Left ventricle myocardium superior (tissue), 1 donor: ENCODE measurements at places on chromosomes 4 and X.

GRCh38 chrX:20409991-20410390 lies 143.3 kb upstream of the RPS6KA3 start:
- DNase-seq = no peak

DNA sequence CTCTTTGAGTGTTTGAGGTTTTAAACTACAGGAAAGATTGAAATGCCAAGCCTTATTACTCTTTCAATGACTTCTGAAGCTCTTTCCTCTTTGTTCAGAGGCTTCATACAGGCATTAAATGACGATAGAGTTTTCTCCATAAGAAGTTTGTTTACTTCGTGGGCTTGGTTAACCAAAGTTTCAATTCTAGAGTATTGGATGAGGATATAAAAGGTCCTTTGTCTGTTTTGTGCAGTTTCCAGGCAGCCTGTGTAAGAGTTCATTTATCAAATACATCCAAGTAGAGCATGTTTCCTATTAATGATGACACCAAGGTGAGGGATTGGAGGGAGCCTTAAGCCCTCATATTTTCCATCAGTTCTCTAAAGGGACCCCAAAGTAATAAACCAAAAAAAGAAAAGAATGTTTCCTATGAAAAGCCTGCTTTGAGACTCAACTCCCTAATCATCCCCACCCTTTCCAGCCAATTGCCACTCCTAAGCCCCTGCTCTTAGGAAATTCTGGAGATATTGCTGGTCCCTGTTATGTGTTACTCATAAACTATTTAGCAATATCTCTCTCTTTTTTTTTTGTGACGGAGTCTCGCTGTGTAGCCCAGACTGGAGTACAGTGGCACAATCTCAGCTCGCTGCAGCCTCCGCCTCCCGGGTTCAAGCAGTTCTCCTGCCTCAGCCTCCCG lies 106.2 kb upstream of the IL13RA1 start:
- DNase-seq = no peak

DNA sequence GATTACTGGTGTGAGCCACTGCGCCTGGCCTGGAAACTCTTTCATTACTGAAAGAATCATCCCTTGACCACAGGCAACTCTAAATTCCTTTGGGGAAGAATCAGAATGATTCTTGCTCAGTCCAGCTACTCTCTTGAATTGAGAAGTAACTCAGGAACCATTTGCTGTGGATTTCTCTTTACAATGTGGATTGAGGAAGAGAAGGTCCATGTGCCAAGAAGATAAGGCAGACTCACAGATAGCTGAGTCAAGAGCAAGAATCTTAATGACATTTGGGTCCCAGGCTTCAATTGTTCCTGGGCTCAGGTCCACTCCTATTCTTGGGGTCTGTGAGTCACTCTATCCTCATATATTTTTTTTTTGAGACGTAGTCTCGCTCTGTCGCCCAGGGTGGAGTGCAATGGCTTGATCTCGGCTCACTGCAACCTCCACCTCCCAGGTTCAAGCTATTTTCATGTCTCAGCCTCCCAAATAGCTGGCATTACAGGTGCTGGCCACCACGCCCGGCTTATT lies 6.2 kb upstream of the MGARP start:
- no peak for DNase-seq

DNA sequence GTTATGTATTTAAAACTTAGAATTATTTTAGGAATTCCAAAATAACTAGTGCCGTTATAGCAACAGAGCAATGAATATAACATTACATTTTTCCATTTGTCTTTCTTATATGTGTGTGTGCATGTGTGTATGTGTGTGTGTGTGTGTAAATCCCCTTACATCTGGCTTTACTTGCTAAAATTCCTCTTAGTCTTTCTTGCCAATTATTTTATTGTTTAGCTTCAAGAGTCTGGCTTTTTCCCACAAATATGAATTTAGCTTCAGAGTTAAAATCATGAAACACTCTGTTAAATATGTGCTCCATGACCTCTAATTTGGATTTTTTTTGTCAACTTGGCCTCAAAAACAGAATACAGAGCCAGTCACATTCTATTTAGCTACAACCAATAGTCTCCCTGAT lies 18.9 kb downstream of the FGF13 start:
- DNase-seq = no peak

- no peak for DNase-seq
These were observed 19.5 kb upstream of the NOCT start for GRCh38 chr4:138996090-138996489.

DNA sequence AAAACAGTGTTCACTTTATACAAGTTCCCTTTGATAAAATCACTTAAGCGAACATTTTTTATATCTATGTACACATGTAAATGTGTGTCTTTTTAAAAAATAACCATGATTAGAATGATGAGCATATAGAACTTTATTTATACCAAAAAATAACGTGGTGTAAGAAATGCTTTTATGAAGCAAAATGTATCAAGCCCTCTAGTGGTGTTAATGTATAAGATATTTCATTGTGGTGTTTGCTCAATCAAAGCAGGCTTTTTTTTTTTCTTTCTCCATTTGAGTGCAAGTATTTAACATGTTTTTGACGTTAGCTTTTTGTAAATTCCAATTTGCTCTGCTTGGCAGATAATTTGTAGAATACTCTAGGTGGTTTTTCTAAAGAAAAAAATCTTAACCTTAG lies 2092.4 kb upstream of the TENM3 start:
- no peak for DNase-seq

- no peak for DNase-seq
These were observed 515.8 kb downstream of the INPP4B start for GRCh38 chr4:142330311-142330710.
